ENCODE measurements at places on chromosomes 11 and 22.

GRCh38 chr11:73565804-73566203 is 32.1 kb downstream of the FAM168A start:
- no peak for DNase-seq

DNA sequence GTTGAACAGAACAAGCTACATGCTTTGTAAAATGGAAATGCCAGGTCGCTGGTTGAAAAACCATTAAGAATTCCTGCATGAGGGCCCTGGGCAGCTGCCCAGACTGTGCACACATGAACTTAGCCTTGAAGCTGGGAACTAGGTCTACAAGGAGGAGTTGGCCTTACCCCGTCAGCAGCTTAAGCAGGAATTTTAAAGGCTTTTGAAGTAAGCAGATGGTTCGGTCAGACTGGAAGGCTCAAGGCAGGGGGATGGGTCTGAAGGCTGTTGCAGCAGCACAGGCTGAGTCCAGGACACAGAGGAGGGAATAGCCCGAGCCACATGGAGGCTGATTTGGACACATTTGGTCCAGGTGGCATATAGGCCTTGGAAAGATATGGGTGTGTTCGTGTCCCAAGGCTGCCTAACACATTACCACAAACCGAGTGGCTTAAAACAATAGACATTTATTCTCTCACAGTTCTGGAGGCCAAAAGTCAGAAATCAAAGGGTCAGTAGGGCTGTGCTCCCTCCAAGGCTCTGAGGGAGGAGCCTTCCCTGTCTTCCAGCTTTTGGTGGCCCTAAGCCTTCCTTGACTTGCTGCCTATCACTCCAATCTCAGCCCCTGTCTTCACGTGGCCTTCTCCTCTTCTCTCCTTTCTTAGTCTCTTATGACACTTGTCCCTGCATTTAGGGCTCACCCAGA is 11.6 kb downstream of the LIF start:
- DNase-seq: no peak

DNA sequence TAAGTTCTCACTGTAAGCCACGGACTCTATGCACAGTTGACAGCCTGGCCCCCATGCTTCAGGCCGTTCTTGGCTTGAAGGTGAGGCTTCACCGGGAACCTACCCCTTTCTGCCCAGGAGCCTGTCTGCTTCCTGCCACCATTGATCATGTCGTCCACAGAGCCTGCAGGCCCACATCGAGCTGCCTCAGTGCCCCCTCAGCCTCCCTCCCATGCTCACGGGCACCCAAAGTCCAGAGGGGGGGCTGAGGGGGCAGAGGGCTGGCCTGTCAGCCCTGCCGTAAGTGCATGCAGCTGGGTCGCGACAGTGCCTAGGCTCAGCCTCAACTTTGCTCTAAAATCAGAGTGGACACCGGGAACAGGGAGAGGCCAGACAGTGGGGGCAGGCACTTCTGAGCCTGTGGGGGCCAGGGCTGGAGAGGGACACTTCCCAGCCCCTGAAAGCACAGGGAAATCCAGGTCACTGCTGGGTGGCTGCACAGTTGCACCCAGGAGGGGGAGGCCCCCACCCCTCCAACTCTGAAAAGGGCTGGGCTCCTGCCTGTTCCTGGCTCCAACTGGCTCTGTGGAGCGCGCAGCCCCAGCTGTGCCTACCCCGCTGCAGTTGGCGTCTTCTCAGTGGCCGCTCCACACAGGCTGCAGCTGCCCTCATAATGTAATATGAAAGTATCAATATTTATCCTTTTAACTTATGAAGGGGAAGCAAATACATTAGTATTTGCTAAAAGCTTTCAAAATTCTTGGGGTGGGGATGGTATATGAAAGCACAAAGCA is 598.6 kb downstream of the DLG2 start:
- DNase-seq: no peak

- no peak for DNase-seq
These were observed 14.4 kb downstream of the TSKU start for GRCh38 chr11:76797341-76798201.

DNA sequence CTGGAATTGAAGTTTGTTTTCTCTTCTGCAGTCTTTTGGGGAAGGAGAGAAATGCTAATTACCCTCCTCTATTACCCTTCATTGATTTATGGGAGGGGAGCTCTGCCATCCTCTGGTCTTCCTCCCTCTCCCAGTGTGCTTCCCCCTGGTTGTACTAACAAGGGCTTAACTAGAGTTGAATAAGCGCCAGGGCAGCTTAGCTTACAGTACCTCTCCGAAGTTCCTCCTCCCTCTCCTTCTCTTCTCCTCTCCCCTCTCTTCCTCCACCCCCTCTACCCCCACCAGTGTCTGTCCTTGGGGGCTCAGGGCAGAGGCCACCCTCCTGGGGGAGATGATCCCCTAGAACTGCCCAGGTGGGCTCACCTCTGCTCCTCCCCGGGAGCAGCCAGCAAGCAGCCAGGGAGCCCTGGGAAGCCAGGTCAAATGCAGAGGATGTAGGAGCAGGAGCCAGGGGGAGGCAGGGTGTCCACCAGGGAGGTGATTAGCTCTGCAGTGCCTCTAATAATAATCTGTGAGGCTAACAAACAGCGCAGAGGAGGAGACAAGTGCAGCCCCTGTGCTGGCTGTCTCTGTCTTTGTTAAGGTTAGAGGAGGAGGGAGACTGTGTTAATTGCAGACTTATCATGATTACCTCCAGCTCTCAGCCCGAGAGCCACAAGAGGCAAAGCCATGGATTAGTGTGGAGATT is 191.6 kb upstream of the CADM1 start:
- DNase-seq: no peak

GRCh38 chr11:3037040-3037944 is 19.9 kb downstream of the CARS1 start:
- no peak for DNase-seq

DNA sequence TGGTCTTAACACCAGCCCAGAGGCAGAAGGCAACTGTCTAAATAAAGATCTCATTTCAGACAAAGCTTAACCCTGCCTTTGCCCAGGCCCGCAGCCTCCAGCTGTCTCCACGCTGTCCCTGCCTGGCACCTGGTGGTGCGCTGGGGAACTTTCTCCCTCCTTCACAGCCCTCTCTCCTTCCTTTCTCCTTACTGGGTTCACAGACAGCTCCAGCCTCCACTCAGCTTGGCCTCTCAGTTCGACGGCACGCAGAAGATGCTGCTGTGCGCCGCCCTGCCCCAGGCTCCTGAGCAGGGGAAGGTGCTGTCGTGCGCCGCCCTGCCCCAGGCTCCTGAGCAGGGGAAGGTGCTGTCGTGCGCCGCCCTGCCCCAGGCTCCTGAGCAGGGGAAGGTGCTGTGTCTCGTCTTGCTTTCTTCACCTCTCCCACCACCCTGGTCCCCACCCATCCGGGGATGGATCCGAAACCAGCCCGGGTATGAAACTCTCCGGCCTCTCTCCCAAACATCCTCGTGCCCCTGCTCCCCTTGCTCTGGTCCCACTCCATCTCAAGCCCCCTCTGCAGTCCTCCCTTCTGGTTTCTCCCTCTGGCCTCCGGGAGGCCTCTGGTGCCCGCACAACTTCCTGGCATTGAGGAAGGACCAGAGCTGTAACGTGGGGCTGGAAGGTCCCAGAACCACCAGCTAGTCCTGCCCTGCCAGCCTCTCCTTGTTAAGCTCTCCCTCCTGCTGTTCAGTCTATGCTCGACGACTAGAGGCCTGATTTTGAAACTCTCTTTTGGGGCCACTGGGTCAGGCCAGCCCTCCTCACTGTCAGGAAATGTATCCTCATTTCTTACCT is 22.9 kb upstream of the JAM3 start:
- DNase-seq: no peak

DNA sequence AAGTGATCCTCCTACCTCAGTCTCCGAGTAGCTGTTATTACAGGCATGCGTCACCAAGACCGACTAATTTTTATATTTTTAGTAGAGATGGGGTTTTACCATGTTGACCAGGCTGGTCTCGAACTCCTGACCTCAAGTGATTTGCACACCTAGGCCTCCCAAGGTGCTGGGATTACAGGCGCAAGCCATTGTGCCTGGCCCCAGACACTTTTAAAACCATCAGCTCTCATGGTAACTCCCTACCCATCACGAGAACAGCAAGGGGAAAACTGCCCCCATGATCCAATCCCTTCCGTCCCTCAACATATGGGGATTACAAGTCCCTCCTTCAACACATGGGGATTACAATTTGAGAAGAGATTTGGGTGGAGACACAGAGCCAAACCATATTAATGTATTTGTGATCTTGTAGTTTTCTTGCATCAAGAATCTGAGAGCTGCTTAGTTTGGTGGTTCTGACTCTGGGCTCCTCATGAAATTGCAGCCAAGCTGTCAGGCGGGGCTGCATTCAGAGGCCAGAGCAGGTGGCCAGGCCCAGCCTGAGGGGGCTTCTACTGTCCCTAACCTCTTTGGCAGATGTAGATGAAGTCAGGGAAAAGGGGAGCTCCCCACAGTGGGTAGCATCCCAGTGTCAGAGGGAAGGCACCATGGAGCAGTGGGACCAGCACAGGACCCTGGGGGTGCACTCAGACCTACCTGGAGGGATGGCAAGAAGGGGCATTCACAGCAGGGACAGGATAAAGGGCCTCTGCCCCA is 31.2 kb upstream of the PRAME start:
- no peak for DNase-seq

Data from stimulated activated CD8-positive, alpha-beta memory T cell treated with anti-CD3 and anti-CD28 coated beads, Interleukin-7, amount 100 ng/mL, for 1 hour (primary cell).